Immature natural killer cell (primary cell): ENCODE measurements at places on chromosomes 7 and 10.

DNA sequence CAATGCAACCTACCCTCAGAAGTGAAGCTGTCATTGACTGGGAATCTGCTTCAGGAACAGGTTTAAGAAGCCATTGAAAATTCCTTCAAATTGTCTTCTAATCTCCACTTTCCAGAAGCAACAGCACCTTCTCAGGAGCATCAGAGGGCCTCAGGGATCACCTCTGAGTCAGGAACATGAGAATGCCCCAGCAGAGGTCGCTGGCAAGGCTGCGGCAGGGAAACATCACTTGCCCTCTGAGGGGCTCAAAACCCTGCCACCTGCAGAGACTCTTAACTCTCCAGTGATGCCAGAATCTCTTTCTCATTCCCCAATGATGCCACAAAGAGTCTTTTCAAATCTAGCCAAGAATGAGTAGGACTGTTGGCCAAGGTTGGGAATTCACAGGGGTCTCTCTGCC, 5.9 kb upstream of the MAPK8 start:
- H3K4me1 ChIP-seq, result no peaks in the 10 kb centered on the region
- no peak overlapping the region for H3K27ac ChIP-seq
- H3K36me3 ChIP-seq, result no peaks in the 10 kb centered on the region

DNA sequence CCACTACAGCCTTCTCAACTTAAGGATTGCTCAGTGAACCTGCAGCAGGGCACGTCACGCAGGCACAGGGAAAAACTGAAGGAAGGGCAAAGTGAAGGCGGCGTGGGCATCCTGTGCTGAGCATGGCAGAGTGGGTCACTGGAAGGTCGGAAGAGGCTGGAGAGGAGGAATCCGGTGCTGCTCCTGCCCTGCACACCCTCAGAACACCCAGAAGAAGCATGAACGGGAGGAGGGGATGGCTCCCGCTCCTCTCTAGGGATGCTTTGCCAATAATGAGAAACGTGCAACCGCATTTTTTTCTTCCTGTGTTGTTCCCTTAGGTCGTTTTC, 175.1 kb downstream of the TNS3 start:
- no peak overlapping the region for H3K4me3 ChIP-seq
- H3K27ac ChIP-seq, result no peak overlapping the region
- DNase-seq, result no peak
- no peaks in the 10 kb centered on the region for H3K36me3 ChIP-seq
- H3K27me3 ChIP-seq, result peaks cover 2% of the 10 kb centered on the region
- H3K4me1 ChIP-seq, result no peaks in the 10 kb centered on the region

- DNase-seq, result no peak
- H3K4me1 ChIP-seq, result no peaks in the 10 kb centered on the region
- peaks cover 16% of the 10 kb centered on the region for H3K36me3 ChIP-seq
- no peak overlapping the region for H3K4me3 ChIP-seq
These were observed 22.0 kb downstream of the PFKFB3 start for GRCh38 chr10:6224781-6225180.

DNA sequence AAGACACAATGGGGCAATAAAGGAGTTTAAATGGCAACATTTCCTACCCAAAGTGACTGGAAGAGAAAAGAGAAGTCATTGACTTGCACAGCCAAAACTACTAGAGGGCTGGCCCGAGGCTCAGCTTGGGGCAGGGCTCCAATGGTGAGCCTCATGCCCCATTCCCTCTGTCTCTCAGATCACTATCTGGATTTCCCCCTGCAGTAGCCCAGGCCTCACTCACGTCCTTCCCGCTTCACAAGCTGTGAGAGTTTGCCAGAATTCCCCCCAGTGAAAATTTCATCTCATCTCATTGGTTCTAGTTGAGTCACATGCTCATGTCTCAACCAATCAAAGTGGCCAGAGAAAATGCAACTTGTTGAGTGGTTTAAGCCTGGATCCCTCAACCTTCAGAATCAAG, 181.3 kb downstream of the WDR11 start:
- no peaks in the 10 kb centered on the region for H3K36me3 ChIP-seq
- H3K4me1 ChIP-seq, result no peaks in the 10 kb centered on the region
- no peak for DNase-seq
- no peak overlapping the region for H3K4me3 ChIP-seq

GRCh38 chr10:121493521-121493920, 104.7 kb downstream of the FGFR2 start:
- no peak overlapping the region for H3K27ac ChIP-seq
- H3K36me3 ChIP-seq, result no peaks in the 10 kb centered on the region
- peaks cover 7% of the 10 kb centered on the region for H3K27me3 ChIP-seq
- no peaks in the 10 kb centered on the region for H3K4me1 ChIP-seq

- no peaks in the 10 kb centered on the region for H3K36me3 ChIP-seq
- H3K27ac ChIP-seq, result no peak overlapping the region
- no peak for DNase-seq
These were observed 176.8 kb downstream of the PKD1L1 start for GRCh38 chr7:47771336-47771989.

- no peaks in the 10 kb centered on the region for H3K36me3 ChIP-seq
- H3K27me3 ChIP-seq, result peaks cover 2% of the 10 kb centered on the region
- no peak for DNase-seq
- no peak overlapping the region for H3K4me3 ChIP-seq
- no peak overlapping the region for H3K27ac ChIP-seq
- no peaks in the 10 kb centered on the region for H3K4me1 ChIP-seq
These were observed 244.2 kb upstream of the YAE1 start for GRCh38 chr7:39321909-39322498.

DNA sequence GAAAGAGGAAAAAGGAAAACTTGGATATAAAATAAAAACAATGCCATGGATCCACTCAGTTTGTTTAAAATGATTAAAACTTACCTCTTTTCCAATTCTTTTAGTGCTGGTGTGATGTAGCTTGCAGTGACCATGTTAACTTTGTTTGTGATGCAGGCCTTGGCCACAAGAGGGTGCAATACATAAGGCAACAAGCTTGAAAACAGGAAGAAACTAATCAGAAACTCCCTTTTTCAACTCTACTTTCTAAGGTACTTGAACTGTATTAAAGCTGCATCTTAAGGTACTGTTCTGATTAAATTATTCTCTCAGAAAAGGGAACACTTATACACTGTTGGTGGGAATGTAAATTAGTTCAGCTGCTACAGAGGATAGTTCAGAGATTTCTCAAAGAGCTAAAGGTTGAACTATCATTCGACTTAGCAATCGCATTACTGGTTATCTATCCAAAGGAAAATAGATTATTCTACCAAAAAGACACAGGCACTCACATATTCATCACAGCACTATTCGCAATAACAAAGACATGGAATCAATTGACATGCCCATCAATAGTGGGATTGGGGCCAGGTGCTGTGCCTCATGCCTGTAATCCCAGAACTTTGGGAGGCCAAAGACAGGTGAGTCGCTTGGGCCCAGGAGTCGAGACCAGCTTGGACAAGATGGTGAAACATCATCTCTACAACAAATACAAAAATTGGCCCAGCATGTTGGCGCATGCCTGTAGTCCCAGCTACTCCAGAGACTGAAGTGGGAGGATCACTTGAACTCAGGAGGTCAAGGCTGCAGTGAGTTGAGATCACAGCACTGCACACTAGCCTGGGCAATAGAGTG, 50.9 kb downstream of the AASS start:
- no peak overlapping the region for H3K27ac ChIP-seq
- no peaks in the 10 kb centered on the region for H3K4me1 ChIP-seq
- H3K4me3 ChIP-seq, result no peak overlapping the region
- H3K36me3 ChIP-seq, result peaks cover 4% of the 10 kb centered on the region

- peaks cover 12% of the 10 kb centered on the region for H3K36me3 ChIP-seq
- no peak overlapping the region for H3K4me3 ChIP-seq
- no peak for DNase-seq
- peak overlapping the region; percentile 34 for H3K27ac ChIP-seq
- no peaks in the 10 kb centered on the region for H3K27me3 ChIP-seq
These were observed 10.0 kb downstream of the SLC25A28 start for GRCh38 chr10:99610221-99610620.

DNA sequence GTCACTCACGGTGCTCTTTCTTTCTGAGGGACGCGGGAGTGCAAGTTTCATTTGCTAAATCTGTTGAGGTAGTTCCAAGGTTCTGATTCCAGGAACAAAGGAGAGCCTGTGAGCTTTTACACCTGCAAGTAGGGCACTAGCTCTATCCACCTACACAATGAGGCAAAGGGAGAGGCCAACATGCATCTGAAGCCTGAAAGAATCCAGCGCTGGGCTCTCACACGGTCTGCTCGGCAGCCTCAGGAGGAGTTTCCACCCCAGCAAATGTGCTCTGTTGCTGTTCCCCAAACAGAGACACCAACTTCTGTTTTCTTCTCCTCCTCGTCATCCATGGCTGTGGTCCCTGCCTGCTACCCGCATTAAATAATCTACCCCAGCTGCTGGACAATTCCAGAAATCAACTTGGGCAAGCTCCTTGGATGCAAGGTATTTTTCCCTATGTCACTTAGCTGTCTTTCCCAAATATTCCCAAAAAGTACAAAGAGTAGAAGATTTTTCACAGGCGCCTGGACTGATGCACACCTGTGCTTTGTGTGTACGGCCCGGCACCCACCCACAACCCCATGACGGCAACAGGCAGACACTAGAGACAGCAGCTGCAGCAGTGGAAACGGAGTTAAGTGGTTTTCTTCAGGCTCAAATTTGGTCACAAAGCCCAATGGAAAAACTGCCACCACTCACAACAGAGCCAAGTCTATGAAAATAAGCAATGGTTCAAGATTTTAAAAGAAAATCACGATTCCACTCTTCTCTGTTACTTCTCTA, 176.8 kb downstream of the ZMYND11 start:
- H3K27me3 ChIP-seq, result peaks cover 3% of the 10 kb centered on the region
- no peak overlapping the region for H3K4me3 ChIP-seq
- H3K36me3 ChIP-seq, result peaks cover 5% of the 10 kb centered on the region
- H3K4me1 ChIP-seq, result peaks cover 21% of the 10 kb centered on the region

GRCh38 chr10:62352356-62352970, 21.7 kb upstream of the ZNF365 start:
- H3K36me3 ChIP-seq, result peaks cover 4% of the 10 kb centered on the region
- no peak overlapping the region for H3K4me3 ChIP-seq
- peaks cover 4% of the 10 kb centered on the region for H3K27me3 ChIP-seq
- DNase-seq, result no peak
- H3K27ac ChIP-seq, result no peak overlapping the region
- H3K4me1 ChIP-seq, result peaks cover 14% of the 10 kb centered on the region

GRCh38 chr7:63867127-63867526, 131.5 kb upstream of the ZNF722 start:
- H3K4me3 ChIP-seq, result no peak overlapping the region
- no peak for DNase-seq
- H3K27ac ChIP-seq, result no peak overlapping the region
- H3K36me3 ChIP-seq, result no peaks in the 10 kb centered on the region

GRCh38 chr7:14822481-14822854, 80.1 kb downstream of the DGKB start:
- no peaks in the 10 kb centered on the region for H3K4me1 ChIP-seq
- H3K27me3 ChIP-seq, result peaks cover 4% of the 10 kb centered on the region
- no peak overlapping the region for H3K4me3 ChIP-seq

GRCh38 chr10:97234400-97234799, 48.6 kb upstream of the SLIT1 start:
- peaks cover 2% of the 10 kb centered on the region for H3K27me3 ChIP-seq
- no peak overlapping the region for H3K27ac ChIP-seq
- H3K4me1 ChIP-seq, result no peaks in the 10 kb centered on the region
- H3K4me3 ChIP-seq, result no peak overlapping the region
- peak; percentile 2 for DNase-seq

DNA sequence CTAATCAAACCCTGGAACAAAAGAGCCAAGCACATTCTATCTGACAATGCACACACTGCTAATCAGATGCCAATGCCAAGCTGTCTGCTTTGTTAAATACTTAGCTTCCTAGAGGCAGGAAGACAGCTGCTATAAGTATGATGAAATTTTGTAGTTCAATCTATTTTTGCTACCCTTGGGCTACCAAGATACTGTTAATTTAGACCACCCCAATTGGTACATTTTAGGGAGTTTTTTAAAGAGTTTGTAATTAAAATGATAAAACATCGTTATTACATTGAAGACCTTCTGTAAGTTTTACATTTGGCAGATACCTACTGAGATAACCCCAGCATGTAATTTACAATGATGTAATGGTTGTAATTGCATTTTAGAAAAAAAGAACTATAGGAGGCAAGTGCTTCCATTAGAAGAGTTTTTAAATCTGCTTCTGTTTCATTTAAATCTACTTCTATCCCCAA, 268.5 kb downstream of the ADK start:
- DNase-seq, result no peak
- H3K36me3 ChIP-seq, result no peaks in the 10 kb centered on the region
- no peaks in the 10 kb centered on the region for H3K4me1 ChIP-seq
- H3K4me3 ChIP-seq, result no peak overlapping the region
- H3K27ac ChIP-seq, result no peak overlapping the region
- H3K27me3 ChIP-seq, result no peaks in the 10 kb centered on the region

GRCh38 chr10:86363184-86363832, 3.3 kb downstream of the GRID1 start:
- H3K4me3 ChIP-seq, result no peak overlapping the region
- DNase-seq, result no peak
- no peaks in the 10 kb centered on the region for H3K36me3 ChIP-seq
- H3K27me3 ChIP-seq, result peaks cover 22% of the 10 kb centered on the region
- peaks cover 8% of the 10 kb centered on the region for H3K4me1 ChIP-seq
- no peak overlapping the region for H3K27ac ChIP-seq

GRCh38 chr7:139679731-139680594, 97.8 kb downstream of the HIPK2 start:
- H3K36me3 ChIP-seq, result no peaks in the 10 kb centered on the region
- H3K27me3 ChIP-seq, result peaks cover 5% of the 10 kb centered on the region
- peak overlapping the region; percentile 68 for H3K4me3 ChIP-seq
- H3K27ac ChIP-seq, result peak overlapping the region; percentile 81
- DNase-seq, result no peak
- H3K4me1 ChIP-seq, result peaks cover 97% of the 10 kb centered on the region

- no peak for DNase-seq
- no peak overlapping the region for H3K27ac ChIP-seq
- H3K27me3 ChIP-seq, result no peaks in the 10 kb centered on the region
- no peaks in the 10 kb centered on the region for H3K4me1 ChIP-seq
- no peak overlapping the region for H3K4me3 ChIP-seq
These were observed 81.3 kb upstream of the AGR3 start for GRCh38 chr7:16963044-16963443.

DNA sequence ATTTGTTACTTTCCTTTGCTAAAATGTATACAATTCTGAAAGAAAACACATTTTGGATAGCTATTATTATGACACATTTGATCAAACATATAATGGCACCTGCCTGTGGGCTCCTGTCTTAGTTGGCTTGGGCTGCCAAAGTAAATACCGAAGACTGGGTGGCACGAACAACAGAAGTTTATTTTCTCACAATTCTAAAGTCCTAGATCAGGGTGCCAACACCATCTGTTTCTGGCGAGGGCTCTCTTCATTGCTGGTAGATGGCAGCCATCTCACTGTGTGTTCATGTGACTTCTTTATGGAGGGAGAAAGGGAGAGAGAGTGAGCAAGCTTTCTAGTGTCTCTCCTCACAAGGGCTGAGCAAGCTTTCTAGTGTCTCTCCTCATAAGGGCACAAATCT, 195.8 kb upstream of the FAM3C start:
- no peaks in the 10 kb centered on the region for H3K36me3 ChIP-seq
- H3K27ac ChIP-seq, result no peak overlapping the region
- H3K4me3 ChIP-seq, result no peak overlapping the region
- H3K4me1 ChIP-seq, result no peaks in the 10 kb centered on the region
